ENCODE measurements at places on chromosomes 5 and 9. TPM values are rescaled to one million over a fixed set of nuclear protein-coding genes. Genes with fewer than 3 reads are reported as not detected.

DNA sequence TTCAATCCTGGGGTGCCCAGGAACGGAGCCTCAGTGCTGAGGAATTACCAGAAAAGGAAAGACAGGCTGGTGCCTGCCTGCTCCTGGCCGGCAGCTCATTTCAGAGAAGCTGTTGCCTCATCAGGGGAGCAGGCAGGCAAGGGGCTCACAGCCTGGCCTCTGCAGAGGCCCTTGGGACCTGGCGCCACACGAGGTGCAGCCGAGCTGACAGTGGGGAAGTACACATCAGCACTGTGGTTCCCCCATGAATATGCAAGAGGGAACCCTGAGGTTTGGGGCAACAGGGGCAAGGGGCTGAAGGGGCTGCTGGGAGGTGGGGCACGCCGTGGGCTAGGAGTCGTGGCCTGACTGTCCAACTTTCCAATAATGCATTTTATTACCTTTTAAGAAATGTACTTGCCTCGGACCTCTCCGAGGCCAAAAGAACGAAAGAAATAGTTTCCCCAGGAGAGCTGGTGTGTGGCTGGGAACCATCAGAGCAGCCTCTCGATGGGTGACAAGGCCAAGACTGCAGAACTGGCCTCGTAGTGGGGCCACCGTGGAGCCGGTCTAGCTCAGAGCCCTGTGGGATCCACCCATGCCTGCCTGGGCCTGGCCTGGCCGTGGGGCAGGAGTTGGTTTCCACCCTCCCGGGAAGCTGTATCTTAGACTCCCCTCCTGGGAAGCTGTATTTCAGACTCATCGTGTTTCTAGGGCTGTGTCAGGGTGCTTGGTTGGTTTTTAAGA lies 198.6 kb downstream of the PAX5 start:
- no peak for DNase-seq

DNA sequence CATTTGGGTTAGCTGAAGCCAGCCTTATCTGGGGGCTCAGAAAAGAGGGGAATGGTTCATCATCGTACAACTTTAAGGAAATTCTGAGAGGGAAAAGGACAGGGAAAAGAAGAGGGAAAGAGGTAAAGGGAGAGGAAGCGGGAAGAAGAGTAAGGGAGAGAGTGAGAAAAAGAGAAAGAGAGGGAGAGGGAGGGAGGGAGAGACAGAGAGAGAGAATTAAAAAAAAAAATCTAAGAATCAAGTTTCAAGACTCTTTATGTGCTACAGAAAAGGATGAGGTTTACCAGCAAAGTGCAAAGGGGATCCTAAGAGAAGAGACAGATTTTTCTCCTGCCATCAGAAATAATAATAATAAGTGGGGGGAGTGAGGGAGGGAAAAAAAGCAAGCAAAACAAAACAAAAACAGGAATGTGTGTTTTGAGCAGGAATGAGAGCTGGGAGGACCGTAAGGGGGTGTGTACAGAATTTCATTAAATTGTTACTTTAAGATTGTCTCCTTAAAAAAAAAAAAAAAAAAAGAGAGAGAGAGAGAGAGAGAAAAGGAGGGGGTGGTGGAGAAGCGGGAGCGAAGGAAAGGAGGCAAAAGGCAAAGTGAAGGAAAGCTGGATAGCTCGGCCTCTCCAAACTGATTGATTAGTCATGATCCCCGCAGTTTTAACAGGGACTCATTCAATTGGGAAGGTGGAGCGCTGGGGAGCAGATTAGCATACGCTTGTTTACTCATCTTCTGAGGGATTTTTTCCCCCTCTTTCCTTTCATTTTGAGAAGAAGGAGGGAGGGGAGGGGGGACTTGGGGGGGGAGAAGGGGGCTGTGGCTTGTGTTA lies 438 bp upstream of the PAPPA start:
- DNase-seq, result no peak

DNA sequence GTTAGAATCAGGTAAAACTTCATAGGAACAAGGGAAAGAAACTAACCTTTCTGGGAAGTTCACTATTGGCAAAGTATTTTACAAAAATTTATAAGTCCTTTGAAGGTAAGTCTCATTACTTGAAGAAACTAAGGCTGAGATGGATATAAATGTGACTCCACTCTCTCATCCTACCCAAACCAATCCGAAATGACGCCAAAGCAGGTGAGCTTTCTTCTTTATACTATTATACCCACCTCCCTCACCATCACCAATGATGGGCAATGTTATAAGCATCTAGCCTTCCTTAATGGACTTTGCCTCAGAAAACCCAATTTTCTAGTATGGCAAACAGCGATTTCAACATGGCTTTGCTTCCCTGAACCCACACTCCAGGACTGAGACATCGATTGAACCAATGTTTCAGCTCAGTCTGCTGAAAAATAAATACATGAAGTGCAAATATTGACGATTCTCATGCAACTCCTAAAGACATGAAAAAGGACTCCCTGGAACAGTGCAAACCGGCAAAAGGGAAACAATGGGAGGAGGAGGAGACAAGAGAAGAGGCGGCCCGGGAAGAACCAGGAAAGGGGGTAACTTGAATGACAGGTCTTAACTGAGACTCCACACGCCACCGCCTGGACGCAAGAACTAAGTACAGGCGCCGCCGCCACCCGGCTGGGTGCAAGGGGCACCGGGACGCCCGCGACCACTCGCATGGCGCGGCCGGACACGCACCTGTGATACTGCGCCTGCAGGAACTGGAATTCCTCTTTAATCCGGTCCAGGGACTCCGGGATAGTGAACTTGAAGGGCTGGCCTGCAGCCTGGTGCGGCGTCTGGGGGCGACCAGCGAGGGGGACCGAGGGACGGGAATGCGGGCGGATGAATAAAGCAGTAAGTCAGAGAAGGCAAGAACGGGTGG lies 2.5 kb downstream of the TLE1 start:
- DNase-seq, result peak; percentile 59

DNA sequence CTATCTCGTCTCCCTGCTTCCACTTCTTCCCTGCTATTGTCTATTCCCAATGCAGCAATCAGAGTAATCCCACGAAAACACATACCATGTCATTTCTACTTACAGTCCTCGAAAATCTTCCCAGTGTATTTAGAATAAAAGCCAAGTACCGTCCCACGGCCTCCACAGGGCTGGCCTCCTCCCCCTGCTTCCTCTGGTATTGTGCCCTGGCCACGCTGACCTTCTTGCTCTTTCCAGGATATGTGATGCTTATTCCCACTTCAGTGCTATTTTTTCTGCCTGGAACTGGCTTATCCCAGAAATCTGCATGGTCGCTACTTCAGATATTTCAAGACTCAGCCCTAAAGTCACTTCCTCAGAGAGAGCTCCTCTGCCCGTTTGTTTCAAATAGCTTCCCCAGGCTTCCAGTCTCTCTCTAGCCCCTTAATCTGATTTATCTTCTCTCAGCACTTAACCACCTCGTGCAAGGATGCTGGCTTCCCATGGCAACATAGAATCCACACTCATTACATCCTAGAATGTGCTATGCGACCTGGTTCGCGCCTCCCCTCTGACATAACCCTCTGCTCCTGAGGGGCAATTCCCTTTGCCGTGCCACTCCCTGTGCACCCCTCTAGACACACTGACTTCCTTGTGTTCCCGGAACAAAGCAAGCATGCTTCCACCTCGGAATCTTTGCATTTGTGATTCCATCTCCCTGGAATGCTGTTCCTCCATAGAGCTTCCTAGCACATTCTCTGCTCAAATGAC lies 365.9 kb downstream of the ZSWIM6 start:
- DNase-seq, result no peak

DNA sequence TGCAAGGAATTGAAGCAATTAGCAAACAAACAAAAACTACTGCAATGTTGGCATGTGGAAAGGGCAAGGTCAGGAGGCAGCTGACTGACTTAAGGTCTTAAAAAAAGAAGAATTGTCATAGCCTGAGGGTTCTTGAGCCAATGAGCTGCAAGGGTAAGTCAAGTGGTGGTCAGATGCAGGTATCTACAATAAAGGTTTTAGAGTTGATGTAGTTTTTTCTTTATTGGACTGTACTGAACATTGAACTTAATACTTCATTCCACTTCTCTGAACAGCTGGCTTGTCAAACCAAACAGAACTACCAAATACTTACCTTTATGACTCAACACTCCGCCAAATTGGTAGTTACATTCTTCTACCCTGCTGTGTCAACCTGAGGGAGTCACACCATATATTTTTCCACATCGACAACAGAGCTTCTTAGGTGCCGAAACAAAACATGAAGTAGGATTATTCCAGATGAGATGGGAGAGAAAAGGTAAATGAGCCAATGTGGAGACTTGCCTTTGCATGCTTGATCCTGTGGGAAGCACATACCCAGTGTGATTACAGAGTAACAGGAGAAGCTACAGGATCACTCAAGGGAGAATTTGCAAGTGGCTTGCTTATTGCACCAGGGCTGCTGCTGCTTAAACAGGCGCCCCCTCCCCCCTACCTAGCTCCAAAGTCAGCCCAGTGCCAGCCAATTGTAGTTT lies 35.3 kb downstream of the EQTN start:
- no peak for DNase-seq

- no peak for DNase-seq
Measured at GRCh38 chr5:91906494-91906893, 523.4 kb upstream of the ARRDC3 start.

- no peak for DNase-seq
Measured at GRCh38 chr9:136828474-136829140, 13.7 kb upstream of the AJM1 start.

DNA sequence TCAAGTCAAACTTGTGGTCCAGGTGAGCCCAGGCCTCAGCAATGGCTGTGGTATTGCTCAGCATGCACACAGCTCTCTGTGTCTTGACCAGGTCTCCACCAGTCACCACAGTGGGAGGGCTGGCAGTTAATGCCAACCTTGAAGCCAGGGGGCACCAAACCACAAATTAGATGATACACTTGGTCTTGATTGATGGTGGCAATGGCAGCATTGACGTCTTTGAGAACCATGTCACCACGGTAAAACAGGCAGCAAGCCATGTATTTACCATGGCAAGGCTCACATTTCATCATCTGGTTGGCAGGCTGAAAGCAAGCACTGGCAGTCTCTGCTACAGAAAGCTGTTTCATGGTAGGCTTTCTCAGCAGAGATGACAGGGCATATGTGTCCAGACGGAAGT lies 40.0 kb downstream of the NIM1K start:
- no peak for DNase-seq

- no peak for DNase-seq
Measured at GRCh38 chr5:173314166-173314952, 13.9 kb downstream of the STC2 start.

- DNase-seq, result no peak
Measured at GRCh38 chr5:141494761-141495452, 6.0 kb downstream of the PCDHGC5 start.

- no peak for DNase-seq
Measured at GRCh38 chr5:76273206-76273885, 129.7 kb upstream of the IQGAP2 start.

DNA sequence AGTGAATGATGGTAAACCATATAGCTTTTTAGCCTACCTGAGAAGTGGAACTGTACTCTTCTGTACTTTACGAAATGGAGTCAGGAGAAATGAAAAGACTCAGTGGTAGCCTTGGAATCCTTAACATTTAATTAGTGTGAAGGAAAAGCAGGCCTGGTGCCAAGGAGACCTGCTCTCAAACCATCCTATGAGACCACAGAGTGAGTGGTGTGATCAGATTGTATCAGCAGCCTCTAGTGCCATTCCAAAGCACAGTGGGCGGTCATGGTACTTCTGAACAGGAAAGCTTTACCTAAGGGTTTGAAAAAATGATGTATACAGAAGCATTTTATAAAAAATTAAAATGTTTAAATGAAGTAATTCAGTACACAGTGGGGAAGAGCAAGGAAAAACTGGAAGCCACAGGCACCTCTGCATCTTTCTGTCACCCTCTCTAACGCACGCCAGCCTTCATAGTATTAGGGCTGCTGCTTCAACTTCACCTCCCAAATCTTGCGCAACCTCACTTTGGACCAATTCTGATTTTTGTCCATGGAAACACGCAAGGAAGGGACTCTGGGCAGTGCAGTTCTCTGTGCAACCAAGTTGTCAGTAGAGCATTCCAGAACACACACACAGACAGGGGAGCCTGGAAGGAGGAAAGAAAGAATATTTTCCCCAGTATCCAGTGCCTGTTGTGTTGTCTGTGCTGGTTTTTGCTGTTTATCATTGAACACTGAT lies 203.7 kb downstream of the SH3GL2 start:
- no peak for DNase-seq

DNA sequence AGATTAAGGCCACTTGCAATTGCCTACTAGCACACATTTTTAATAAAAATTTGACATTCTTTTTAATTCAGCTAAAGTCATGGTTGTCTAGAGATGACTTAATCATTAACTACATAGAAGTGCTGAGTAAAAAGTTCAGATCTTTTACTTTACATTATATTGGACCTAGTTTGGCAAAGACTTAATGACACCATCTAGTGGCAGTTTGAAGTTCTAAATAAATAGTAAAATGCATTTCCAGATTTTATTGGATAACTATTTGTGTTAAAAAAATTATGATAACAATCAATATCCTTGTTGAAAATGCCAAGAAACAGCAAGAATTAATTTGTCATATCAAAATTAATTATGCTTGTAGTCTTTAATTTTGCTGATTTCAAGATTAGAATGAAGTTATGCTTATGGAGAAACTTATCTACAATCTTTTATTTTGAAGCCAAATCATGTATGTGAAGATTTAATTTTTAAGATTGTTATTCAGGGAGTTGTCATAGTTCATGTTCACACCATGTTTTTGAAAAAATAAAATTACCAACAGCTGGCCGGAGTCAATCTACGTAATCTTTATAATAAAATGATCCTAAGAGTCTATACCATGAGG lies 69.6 kb upstream of the PJA2 start:
- DNase-seq, result no peak

- DNase-seq, result no peak
Measured at GRCh38 chr9:80893190-80893589, 796.2 kb downstream of the TLE1 start.

GRCh38 chr5:133298447-133298846 lies 246.6 kb downstream of the HSPA4 start:
- peak; percentile 83 for DNase-seq

DNA sequence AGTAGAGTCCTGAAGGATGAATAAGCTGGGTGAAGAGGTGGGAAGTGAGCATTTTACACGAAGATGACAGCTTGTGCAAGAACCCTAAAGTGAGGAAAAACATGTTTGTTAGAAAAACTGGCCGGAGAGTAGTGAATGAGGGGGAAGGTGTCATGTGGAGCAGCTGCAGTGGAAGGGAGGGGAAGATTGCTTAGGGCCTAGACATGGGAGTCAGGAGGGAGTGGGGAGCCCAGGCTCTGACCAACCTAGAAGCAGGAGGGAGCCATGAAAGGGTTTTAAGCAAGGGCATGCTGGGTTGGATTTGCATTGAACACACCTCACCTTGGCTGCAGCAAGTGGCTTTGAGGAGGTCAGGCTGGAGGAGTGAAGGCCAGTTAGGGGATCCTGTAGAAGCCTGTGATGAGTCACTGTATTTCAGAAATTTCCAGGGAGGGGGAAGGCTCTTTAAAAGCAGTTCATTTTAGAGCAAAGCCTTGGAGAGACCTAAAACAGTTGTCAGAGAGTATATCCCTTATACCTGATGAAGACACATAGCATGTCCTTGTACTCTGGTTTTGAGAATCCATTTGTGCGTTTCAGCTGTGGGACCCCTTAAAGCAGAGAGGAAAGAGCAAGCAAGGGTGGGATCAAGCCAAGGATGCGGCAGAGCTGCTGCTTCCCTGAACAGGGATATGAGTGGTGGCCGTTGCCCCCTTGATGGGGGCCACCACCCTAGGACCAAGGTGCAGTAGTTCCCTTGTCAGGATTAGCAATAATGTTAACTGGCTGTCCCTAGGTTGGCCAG lies 45.4 kb downstream of the ANGPTL2 start:
- no peak for DNase-seq

The LCN10 gene
- 12.5 TPM for polyA plus RNA-seq

The NTNG2 gene
- 1.7 TPM for polyA plus RNA-seq

The CMYA5 gene
- 7.2 TPM for polyA plus RNA-seq

The GFRA3 gene
- polyA plus RNA-seq, result 2.1 TPM

The HNRNPA0 gene
- polyA plus RNA-seq, result 32.9 TPM

The C1QTNF3 gene
- polyA plus RNA-seq, result 25.1 TPM

Data from thymus (tissue), 14 donors.